ENCODE measurements at places on chromosomes 4 and X.

DNA sequence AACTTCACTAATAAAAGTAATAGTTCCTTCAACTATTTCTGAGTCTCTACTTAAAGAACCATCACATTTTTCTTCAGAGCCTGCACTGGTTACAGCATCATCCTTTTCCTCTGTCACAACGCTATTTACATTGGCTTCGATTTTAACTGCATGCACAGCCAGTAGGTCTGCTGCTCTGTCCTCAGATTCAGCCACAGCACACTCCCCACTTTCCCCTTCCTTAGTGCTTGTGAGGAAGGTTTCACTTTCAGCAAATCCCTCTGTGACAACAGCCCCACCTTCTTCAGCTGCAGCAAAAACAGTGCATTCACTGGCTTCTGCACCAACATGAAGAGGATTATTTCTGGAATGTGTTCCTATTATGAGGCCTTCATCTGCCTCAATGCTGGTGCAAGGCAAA is 25.7 kb downstream of the BOD1L1 start:
- DNase-seq = no peak

DNA sequence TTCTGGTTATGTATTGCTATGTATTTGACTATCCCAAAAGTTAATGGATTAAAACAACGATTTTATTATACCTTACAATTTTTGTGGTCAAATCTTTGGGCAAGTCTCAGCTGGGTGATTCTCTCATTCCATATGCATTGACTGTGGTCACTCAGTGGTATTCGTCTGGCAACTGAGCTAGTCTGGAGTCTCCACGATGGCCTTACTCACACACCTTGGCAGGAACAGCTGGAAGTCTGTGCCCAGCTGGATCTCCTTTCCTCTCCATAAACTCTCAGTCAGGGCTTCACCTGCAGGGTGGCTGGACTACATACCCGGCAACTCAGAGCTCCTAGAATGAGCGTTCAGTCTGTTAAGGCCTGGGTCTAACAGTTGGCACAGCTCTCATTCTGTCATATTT is 141.1 kb upstream of the WDFY3 start:
- no peak for DNase-seq

GRCh38 chrX:31223817-31224216 is 152.0 kb upstream of the FTHL17 start:
- DNase-seq = no peak

- DNase-seq = no peak
Observed at GRCh38 chr4:159042097-159042605, 60.7 kb upstream of the RAPGEF2 start.

DNA sequence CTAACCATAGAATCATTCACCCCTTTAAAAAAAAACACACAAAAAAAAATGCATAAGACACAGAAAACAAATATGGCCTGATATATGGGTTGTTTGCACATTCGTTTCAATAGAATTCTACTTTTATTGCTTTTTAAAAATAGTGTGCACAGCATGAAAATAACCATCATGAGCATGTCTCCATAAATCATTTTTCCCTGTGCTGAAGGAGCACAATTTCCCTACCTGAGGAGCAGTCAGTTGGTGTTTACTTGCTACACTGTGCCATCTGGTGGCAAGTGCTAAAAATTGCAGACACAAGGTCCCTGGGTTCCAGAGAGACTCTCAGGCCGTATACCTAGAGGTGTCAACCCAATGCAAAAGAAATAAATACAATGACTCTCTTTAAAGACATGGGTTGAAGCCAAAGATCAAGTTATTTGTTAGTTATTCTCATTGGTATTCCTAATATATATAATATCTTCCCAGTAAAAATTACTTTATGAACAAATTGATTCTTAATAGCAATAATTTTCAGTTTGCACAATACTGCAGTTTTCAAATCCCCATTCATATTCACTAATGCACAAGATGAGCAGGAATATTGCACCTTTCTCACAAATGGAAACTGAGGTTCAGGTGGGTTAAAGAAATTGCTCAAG is 551.4 kb downstream of the IQCM start:
- no peak for DNase-seq

DNA sequence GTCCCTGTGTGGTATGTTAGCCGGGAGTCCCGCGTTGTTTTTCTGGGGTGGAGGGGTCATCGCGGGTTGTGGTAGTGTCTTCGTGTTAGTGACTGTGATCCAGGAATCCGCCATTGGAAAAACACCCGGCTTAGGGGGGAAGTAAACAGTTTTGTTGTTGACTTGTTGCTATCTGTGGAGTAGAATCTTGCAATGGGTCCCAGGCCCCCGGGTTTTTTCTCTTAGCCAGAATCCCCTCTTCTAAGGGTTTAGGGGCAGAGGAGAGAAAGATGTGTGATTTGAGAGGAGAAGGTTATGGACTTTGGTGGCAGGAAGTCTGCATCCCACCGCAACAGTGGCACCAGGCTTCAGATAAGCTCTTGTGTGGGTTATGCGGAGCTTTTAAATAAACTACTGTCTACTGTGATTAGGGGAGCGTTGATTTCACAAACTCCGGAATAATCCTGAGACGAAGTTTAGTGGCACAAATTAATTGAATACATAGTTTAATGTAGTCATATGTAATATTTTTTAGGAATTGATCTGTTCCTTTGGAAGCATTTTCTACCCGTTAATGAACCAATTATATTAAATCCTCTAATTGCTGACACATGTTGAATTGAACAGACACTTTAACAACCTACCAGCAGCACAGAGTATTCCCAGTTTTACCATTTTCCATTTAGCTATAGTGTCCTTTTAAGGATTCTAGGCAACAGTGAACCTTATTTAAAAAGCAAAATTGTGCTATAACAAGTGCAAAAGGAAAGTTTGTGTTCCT is 1.4 kb downstream of the DDX3X start:
- DNase-seq = no peak

DNA sequence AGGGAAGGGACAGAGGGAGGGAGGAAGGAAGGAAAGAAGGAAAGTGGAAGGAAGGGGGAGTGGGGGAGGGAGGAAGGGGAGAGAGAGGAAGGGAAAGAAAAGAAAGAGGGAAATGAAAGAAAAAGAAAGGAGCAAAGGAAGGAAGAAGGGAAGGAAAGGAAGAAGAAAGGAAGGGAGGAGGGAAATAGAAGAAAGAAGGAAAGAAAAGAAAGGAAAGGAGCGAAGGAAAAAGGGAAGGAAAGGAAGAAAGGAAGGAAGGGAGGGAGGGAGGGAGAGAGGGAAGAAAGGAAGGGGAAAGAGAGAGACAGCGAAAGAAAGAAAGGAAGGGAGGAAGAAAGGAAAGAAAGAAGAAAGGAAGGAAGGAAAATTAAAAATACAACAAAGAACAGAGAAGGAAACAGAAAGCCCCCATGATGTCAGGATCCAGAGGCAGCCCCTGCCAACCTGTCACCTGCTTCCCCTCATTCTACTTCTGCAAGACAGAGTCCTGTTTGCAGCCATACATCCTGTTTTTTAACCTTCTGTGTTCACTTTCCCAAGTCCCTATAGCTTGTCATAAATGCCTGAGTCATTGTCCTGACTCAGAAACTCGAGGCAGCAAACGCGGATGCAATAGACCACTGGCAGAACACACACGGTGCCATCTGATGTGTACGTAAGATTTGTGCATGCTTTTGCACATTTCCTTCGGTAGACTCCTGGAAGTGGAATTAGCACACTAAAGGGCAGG is 77.0 kb upstream of the C4orf50 start:
- no peak for DNase-seq

DNA sequence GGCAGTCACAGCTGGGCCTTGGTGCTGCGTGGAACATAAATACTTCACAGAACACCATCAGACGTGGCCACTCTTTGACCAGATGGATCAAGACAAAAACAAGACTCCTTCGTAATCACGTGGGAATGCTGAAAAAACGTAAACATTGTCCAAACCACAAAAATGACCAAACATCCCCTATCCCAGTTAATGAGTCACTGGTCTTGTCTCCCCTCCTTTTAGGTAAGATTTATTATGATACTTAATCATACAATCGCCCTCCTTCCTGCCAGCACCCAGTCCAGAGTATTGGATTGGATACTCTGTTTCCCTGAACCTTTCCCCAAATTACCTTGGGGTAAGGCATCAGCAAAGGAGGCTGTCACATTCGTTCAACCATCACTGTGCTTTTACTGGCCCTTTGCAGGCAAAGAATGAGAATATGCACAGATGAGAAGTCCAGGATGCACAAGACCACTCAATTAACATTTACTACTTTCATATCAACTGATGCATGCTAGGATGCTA is 601 bp upstream of the TCEANC start:
- DNase-seq = no peak

DNA sequence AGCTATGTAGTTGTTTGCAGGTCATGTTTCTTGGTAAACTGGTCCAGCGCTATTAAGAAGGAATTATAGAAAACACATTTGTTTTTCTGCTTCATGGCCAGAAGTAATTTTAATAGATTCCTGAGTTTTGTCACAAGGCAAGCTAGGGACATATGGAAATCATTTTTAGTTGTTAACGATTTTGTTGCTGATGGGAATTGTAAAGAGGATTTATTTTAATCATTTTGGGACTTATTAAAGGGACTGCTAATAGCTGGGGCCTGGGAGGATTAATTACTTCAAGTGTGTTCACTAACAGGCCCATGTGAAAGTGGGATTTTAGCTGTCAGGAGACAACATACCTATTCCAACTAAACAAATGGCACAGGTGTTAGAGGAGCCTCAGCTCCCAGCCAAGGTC is 492.0 kb upstream of the ARX start:
- no peak for DNase-seq

DNA sequence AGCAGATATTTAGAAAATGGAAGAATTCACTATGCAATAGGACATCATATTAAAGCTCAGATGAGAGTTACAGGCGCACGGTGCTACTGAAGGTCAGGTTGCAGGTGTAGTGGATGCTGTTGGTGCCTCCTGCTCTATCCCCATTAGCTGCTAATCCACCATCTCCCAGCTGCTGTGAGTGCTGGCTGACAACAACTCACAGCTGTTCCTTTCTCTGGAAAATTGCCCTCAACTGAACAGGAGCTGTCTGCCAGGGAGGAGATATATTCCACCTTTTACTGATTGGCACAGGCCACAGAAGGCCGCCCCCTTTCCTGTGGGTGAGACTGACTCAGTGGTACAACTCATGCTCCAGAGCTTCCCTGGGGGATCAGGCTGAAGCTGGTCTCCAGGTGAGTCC is 48.7 kb downstream of the UCHL1 start:
- DNase-seq = no peak

GRCh38 chr4:7629501-7630254 is 194.9 kb upstream of the PSAPL1 start:
- DNase-seq = no peak

- no peak for DNase-seq
Observed at GRCh38 chrX:107504006-107504405, 54.6 kb downstream of the FRMPD3 start.

DNA sequence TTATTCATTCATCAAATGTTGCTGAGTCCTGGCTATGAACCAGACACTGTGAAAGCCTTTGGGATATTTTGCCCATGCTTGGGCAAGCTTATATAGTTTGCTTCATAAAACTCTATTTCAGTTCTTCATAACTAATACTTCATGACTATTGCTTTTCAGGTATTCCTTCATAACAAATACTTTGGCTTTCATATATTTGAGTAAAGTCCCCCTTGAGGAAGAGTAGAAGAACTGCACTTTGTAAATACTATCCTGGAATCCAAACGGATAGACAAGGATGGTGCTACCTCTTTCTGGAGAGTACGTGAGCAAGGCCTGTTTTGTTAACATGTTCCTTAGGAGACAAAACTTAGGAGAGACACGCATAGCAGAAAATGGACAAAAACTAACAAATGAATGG is 1.7 kb upstream of the AFP start:
- no peak for DNase-seq

GRCh38 chr4:3605491-3605890 is 73.3 kb upstream of the LRPAP1 start:
- no peak for DNase-seq

- DNase-seq = peak; percentile 95
Observed at GRCh38 chr4:6716018-6716911, at the start of gene BLOC1S4. Gene BLOC1S4, plus strand, starts transcription at chr4:6716174. Its CDS starts 36 bp downstream, at chr4:6716210.

DNA sequence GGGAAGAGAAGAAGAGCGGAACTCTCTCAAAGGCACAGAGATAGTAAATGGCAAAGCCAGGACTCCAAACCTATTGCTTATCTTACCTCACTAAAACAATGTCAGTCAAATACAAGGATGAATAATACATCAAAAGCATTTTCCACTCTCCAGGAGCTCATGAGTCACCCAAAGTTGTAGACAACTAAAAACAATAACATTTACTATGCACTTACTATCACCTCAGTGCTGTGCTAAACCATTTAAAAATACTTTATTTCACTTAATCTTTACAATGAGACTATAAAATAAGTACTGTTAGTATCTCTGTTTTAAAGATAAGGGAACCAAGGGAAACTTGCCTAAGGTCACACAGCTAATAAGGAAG is 163.2 kb upstream of the SPANXC start:
- no peak for DNase-seq

Data from left ventricle myocardium superior (tissue), 1 donor.